ENCODE measurements at places on chromosomes 2 and 18.

DNA sequence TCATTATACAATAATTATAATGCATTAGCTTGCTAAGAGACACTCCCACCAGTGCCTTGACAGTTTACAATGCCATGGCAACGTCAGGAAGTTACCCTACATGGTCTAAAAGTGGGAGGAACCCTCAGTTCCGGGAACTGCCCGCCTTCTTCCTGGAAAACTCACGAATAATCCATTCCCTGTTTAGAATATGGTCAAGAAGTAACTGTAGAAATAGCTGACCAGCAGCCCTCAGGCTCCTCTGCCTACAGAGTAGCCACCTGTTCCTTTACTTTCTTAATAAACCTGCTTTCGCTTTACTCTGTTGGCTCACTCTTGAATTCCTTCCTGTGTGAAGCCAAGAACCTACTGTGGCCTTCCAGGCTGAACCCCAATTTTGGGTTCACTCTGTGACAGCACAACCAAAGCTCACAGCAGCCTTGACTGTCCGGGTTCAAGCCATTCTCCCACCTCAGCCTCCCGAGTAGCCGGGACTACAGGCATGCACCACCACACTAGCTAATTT is 20.0 kb upstream of the PTPN2 start:
- no peak for DNase-seq

DNA sequence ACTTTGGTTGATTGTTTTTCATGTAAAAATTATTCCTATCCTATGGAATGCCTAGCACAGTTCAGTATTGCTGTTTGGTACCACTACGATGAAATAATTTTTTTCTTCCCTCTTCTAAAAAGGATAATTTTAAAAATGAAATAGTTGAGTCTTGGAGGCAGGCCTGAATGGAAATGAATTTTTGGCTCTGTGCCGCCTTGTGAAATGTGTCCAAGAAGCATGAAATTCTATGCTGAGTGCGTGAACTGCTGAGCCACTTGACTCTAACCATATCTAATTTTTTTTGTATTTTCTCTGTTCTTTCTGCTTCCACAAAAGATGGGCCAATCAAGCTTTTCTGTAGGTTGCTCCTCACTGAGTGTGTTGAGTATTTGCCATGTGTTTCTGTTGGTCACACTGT is 95.0 kb downstream of the PRPF40A start:
- no peak for DNase-seq

DNA sequence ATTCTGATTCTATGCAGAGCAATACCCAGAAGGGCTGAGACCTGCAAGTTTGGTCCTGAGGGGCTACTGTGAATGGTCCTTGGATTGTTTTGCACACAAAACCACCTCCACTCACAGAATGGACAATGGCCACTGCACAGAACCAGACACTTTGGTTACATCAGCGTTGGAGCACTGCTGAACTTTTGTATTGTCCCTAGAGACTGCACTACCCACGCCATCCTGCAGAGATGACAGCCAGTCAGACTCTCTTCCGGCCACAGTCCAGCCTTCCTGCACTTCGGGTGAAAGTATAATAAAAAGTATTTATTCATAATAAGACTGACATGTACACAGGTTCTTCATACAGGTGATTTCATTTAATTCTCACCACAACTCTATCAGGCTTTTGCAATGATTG is 35.7 kb downstream of the CELF4 start:
- DNase-seq: no peak

- DNase-seq: no peak
Measured at GRCh38 chr2:134218930-134219658, 34.8 kb upstream of the MGAT5 start.

DNA sequence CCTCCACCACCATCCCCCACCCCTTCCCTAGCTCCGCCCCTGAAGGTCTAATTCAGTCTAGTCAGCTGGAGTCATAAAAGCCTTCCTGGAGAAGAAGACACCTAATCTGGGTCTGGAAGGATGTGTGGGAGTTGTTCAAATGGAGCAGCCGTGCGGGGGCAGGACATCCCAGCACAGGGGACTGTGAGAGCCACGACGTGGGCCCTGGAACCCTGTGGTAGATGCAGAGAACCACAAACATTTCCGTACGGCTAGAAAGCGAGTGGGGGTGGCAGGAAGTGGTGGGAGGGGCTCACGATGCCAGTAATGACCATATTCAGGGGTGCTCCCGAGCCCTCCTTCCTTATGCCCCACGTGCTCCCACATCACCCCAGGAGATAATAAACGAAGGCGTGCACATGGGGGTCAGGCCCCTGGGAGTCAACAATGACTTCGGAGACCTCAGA is 20.9 kb upstream of the COL6A3 start:
- peak; percentile 83 for DNase-seq

DNA sequence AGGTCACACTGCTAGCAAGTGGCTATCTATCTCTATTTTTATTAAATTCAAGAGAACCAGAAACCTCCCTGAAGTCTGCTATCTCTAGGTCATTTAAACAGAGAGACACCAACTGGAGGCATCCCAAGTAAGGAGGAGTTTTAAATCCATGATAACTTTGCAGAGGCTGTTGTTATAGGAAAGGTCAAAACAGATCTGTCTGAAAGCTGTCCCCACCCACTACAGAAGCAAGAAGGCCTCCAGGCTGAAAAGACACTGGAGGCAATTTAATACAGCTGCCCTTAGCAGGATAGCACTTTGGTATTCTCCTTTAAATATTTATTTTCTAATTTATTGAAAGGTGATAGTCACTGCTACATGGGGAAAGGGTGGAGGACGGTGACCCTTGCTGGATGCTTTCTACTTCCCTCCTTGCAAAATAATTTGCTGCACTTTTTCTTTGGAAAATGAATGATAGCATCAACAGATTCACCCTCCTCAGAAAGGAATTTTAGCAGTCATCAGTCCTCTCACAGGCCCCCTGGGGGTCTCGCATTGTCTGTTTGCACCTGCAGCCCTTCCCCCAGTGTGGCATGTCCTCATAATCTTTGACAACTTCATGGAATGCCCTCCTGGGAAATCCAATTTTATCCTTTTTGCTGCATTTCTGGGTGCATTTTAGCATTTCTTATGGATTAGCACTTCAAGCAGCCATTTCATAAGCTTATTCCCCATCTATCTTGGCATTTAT is 429.5 kb upstream of the TNP1 start:
- DNase-seq: no peak

- DNase-seq: no peak
Measured at GRCh38 chr18:77049938-77050337, 82.6 kb downstream of the MBP start.

DNA sequence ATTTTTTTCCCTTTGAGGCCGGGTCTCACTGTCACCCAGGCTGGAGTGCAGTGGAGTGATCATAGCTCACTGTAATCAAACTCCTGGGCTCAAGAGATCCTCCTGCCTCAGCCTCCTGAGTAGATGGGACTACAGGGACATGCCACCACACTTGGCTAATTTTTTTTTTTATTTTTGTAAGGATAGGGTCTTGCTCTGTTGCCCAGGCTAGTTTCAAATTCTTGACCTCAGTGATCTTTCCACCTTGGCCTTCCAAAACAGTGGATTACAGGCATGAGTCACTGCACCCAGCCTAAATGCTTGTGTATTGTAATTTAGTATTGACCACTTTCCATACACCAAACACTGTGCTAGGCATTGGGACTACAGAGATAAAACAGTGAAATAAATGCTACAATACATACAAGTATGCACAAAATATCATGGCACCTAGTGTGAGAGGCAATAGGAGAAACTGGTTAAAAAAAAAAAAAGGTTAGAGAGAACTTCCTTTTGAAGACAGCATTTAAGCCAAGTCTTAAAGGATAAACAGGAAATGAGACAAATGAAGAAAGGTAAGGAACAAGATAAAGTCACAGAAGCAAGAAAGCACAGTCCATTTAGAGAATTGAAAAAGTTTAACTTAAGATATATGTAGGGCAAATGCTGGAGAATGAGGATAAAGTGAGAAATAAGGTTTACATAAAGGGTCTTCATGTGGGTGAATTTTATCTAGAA is 113.4 kb downstream of the GORASP2 start:
- DNase-seq: no peak

DNA sequence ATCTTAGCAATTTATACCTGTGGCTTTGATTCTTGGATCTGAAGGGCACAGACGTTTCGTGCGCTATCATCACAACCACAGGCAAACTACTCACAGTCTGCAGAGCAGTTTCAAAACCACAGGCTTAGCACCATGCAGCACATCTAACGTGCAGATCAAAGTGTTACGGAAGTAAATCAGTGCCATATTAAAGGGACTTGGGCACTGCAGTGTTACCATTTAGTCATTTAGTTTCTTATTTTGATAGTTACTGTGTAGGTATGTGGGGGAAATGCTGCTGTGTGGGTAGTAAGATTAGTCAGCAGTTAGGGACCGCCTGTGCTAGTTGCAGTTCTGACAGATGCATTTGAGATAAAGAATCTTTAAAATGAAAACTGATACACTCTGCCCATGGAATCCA is 384.0 kb downstream of the NBAS start:
- DNase-seq: peak; percentile 55

DNA sequence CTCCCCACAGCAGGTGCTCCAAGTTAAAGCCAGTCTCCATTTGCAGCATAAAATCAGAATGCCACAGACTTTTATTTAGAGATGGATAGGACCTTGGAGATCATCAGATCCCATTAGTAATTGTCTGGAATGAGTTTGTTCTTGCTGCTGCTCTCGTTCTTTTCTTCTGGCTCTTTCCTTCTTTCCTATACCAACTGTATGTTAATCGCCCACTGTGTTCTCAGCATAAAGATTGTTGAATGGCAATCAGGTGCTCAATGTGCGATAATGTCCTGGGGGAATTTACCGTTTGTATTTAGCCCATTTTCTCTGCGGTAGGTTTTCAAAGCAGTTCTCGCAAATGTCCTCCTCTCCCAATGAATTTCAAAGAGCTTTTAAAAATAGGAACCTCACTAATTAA is 3.3 kb downstream of the GPR39 start:
- DNase-seq: no peak

DNA sequence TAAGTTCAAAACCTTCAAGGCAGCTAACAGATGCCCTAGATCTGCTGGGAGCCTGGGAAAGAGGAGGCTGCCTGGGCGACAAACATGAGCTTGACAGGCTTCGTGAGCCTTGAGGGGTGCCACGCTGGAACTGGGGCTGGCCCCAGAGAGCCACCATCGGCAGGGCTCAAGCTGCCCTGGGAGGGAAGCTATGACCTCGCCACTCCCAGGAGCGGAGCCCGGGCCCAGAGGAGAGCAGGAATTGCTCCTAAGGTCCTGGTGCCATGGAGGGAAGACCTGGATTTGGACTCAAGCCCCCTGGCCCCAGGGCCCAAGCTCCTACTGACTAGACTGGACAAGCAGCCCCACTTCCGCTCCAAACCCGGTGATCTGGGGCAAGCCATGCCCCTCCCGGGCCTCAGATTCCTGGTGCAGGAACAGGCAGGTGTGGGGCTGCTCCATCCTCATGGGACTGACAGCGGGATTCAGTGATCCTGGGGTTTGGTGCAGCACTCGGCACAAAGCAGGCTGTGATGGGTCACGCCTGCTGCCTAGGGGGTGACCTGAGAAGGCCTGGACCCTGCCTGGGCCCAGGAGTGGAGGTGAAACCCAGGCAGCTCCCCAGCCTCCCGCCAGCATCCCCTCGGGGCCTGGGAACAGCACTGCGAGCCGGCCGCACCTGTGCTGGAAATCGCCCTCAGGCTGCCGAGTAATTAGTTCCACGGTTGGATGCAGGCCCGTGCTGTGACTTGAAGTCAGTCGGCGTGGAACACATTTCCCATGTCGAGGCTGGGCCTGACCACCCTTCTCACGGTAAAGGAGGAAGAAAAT is 246.9 kb downstream of the NDUFA10 start:
- no peak for DNase-seq

DNA sequence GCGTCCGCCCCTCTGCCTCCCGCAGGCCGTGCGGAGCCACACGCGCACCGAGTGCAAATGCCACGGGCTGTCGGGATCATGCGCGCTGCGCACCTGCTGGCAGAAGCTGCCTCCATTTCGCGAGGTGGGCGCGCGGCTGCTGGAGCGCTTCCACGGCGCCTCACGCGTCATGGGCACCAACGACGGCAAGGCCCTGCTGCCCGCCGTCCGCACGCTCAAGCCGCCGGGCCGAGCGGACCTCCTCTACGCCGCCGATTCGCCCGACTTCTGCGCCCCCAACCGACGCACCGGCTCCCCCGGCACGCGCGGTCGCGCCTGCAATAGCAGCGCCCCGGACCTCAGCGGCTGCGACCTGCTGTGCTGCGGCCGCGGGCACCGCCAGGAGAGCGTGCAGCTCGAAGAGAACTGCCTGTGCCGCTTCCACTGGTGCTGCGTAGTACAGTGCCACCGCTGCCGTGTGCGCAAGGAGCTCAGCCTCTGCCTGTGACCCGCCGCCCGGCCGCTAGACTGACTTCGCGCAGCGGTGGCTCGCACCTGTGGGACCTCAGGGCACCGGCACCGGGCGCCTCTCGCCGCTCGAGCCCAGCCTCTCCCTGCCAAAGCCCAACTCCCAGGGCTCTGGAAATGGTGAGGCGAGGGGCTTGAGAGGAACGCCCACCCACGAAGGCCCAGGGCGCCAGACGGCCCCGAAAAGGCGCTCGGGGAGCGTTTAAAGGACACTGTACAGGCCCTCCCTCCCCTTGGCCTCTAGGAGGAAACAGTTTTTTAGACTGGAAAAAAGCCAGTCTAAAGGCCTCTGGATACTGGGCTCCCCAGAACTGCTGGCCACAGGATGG is 7.1 kb upstream of the WNT10A start:
- no peak for DNase-seq

DNA sequence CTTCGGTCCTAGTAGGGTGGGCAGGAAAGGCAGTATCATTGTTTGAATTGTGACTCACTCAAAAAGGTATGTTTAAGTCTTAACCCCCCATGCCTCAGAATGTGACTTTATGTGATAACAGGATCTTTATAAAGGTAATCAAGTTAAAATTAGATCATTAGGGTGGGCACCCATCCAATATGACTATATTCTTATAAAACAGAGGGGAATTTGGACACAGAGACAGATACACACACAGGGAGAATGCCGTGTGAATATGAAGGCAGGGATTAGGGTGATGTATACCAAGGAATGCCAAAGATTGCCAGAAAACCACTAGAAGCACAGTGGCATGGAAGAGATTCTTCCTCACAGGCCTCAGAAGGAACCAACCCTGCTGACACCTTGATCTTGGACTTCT is 281.8 kb downstream of the CLIP4 start:
- DNase-seq: no peak

DNA sequence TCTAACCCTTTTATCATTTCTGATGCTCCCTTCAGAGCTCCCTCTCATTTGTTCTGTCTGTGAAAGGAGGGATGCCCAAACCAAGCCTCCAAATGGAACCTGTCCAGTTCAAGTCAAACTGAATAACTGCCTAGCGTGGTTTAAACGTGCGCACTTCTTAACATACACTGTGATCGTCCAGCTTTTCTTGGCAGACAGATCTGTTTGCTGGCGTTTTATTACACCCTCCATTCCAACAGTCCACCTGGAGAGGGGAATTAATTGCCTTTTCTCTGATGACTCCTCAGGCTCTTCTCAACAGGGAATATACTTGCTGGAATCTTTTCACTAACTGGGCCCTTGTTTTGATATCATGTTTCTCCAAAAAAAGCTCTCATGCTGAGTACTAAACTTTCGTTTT is 379.2 kb upstream of the POU3F3 start:
- no peak for DNase-seq

- DNase-seq: no peak
Measured at GRCh38 chr2:187847245-187848208, 293.3 kb upstream of the TFPI start.
